ENCODE measurements at places on chromosomes 3 and 15.

GRCh38 chr3:124498891-124499290, 231.4 kb upstream of the UMPS start:
- DNase-seq: no peak

GRCh38 chr15:63487076-63487757, 17.2 kb upstream of the USP3 start:
- peak; percentile 89 for DNase-seq

DNA sequence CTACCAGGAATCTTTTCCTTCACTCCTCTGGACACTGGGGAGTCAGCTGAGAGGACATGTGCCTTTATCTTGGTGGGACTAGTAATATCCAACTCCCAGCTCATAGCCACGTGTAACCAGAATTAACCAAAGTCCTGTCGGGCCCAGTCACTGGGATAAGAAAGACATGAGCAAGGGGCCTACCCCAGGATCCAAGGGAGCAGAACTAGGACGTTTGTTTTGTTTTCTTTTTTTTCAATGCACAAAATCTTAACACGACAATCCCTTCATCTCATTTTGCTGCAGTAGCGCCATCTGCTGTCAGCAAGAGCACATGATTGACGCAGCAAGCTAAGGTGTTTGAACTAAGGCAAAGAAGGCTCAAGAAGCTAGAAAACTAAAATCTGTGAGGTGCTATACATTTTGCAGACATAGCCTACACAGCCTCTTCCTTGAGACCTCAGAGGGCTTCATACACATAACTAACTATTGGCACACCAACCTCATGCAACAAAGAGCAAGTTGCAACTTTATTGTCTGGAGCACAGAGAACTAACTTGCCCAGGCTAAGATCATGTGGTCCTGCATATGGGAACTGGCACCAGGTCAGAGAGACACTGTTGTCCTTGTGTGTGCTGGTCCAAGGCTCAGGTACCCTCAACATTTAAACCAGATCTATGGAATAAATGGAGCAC, 43.6 kb downstream of the RLBP1 start:
- peak; percentile 59 for DNase-seq

DNA sequence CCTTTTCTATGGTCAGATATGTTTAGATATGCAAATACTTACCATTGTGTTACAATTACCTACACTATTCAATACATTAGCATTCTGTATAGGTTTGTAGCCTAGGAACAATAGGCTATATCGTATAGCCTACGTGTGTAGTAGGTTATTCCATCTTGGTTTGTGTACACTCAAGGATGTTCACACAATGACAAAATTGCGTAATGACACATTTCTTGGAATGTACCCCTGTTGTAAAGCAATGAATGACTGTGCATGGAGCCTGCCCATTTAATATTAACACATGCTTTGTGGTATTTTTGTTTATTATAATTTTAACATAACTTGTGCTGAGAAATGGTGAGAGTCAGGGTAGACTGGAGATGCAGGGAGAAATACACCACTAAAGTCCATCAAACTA, 154.9 kb downstream of the LEKR1 start:
- DNase-seq: no peak

DNA sequence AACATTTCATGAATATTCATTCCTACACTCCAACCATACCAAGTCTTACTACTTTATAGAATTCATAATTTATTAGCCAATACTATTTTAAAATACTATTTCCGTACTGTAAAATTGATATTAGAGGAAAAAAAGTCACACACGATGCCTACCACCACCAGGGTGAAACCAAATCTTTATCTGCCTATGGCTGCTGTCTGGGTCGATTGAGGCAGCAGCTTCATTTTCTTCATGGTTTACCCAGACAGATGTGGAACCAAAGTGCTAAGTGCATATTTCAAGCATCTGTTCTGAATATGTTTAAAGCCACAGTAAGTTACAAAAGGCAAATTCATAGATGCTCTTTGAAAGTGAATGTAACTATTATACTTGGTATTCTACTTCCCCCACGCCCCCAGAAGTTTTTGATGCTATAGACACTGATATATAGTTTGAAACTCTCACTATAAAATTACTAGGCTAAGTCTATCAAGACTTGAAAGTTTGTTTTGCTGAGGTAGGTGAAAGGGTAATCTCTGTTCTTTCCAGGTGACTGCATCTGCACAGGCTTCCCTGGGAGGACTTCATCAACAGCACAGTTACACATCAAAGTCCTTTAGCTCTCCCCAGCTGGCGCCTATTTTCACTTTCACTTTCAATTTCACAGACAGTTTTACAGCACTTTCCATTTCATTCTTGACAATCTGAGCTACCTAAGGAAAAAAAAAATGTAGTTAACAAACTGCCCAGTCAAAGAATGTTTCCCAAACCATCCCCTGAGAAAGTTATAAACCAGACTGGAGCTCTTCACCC, 113.9 kb downstream of the POLQ start:
- DNase-seq: peak; percentile 34

- peak; percentile 13 for DNase-seq
Measured at GRCh38 chr3:133506215-133506901, 67.1 kb upstream of the CDV3 start.

DNA sequence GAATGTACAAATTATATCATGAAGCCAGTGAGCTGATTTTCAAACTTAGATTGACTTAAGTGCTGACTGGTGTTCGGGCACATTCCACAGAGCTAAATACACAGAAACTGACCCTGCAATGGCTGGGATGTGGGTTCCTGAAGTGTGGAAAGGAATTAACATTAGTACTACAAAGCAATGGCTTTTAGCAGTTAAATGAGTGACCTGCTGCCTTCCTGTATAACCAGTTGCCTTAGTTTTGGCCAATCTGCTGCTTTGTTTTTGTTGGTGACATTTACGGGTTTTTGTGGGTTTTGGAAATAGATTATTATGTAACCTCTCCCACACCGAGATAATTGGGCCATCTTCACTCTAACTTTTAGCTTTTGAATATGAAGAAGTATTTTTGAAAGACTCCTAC, 2.4 kb upstream of the SKIC8 start:
- DNase-seq: no peak

DNA sequence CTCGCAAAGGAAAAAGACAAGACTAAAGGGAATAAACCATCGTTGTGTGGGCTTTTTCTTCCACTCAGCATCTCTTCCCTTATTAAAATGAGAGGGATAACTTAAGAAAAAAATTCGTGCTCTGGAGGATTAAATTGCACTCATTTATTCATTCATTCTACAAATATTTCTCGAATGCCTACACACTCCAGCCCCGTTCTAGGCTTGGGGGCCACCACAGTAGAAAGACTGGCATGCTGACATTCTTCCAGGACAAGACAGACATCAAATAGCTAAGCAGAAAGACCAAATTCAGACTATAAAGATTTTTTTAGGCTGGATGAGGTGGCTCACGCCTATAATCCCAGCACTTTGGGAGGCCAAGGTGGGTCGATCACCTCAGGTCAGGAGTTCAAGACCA, 65.3 kb upstream of the IL12A start:
- DNase-seq: no peak

DNA sequence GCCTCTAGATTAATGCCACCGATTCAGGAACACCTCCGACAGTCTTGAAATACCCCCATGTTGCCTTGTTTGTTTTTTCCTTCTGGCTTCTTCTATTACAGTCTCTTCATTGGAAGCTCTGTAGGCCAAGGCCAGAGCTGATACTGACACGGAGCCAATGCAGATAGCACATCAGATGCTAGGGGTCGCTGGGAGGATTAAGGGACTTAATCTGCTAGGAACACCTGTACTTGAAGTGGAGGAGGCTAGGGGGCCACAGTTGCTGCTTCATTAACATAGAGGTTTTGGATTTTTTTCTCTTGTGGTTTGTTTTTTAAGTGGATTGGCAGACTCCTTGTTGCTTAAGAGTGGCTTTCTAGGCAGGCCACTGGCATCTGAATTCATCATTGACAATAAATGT, 49.6 kb downstream of the PARP14 start:
- no peak for DNase-seq

DNA sequence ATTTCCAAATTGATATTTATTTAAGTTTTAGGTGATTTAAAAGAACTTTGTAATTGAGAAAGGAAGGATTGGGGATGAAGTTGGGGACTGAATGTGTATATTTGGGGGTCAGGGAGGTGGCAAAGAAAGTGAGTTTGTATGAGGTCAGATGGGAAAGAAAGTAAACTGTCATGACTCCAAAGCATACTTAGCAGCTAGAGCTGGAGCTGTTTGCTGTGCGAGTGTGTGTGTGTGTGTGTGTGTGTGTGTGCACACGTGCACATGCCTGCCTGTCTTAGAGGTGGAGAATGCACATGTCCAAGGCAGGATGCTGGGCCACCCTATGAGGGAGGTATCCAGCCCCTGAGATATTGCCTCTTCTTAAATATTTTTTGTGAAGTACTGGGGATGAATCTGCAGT, 21.0 kb downstream of the BOC start:
- no peak for DNase-seq

- no peak for DNase-seq
Measured at GRCh38 chr3:23649448-23649847, 156.3 kb upstream of the UBE2E1 start.

GRCh38 chr3:167930453-167930852, 165.3 kb downstream of the GOLIM4 start:
- no peak for DNase-seq

DNA sequence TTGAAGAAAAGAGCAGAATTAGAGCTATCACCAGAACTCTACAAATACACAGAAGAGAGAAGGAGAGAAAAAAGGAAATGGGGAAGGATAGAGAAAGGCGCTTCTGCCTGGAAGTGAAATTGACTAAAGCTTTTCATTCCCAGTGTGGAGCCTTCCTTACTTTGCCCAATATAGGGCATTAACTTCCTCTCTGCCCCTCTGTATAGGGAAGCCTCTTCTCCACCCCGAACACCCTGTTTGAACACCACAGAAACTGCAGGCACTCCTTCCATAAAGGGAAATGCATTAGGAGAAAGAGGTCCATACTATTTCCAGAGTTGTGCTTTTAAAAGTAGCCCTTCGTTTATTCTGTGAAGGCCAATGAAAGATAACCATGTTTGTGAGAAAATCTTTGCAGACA, 248.5 kb downstream of the RAP2B start:
- no peak for DNase-seq

GRCh38 chr3:141105828-141106628, 54.9 kb downstream of the SPSB4 start:
- DNase-seq: peak; percentile 52

- no peak for DNase-seq
Measured at GRCh38 chr3:113132571-113132996, 78.8 kb upstream of the BOC start.

GRCh38 chr15:92533298-92533697, 122.3 kb downstream of the FAM174B start:
- DNase-seq: no peak

DNA sequence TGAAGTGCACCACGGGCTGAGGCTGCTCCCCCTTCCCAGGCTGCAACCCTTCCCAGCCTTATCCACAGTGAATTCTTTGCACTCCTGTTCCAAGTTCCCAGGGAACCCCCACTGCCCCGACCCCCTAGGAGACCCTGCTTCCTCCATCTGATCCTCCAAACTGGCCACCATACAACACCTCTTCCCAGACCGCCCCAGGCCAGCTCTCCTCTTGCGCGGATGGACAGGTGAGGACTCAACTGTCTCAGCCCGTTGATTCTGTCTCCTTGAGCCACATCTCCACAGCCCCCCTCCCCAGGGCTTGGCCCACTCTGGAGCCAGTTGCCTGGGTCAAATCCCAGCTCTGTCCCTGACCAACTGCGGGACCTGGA, 21.7 kb downstream of the GRIP2 start:
- no peak for DNase-seq

DNA sequence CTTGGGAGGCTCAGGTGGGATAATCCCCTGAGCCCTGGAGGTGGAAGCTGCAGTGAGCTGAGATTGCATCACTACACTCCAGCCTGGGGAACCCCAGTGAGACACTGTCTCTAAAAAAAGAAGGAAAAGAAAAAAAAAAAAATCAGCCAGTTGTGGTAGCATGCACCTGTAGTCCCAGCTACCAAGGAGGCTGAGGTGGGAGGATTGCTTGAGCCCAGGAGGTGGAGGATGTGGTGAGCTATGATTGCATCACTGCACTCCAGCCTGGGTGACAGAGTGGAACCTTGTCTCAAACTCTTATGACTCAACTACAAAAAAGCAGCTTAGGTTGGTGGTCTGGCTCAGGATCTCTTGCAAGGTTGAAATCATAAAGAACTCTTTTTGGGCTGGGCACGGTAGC, 19.3 kb upstream of the GPX1 start:
- DNase-seq: peak; percentile 79

DNA sequence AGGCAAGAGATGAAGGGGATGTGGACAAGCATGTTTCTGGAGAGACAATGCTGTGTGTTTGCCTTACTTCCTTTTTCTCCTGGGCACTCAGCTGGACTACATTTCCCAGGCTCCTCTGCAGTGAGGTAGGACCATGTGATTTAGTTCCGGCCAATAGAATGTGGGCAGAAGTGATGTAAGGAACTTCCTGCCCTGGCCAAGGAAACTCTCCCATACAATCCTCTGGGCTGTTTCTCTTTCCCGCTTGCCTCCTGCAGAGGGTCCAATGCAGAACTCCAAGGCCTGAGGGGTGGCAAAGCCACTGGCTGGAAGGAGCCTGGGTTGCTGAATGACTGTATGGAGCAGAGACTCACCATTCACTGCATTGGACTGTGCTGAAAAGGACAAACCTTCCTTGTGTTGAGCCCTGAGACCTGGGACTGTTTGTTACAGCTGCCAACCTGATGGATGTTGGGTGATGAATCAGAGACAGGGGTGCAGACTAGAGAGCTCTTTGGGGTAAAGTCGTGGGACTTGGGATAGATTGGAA, 82.7 kb upstream of the SLC6A6 start:
- peak; percentile 10 for DNase-seq

DNA sequence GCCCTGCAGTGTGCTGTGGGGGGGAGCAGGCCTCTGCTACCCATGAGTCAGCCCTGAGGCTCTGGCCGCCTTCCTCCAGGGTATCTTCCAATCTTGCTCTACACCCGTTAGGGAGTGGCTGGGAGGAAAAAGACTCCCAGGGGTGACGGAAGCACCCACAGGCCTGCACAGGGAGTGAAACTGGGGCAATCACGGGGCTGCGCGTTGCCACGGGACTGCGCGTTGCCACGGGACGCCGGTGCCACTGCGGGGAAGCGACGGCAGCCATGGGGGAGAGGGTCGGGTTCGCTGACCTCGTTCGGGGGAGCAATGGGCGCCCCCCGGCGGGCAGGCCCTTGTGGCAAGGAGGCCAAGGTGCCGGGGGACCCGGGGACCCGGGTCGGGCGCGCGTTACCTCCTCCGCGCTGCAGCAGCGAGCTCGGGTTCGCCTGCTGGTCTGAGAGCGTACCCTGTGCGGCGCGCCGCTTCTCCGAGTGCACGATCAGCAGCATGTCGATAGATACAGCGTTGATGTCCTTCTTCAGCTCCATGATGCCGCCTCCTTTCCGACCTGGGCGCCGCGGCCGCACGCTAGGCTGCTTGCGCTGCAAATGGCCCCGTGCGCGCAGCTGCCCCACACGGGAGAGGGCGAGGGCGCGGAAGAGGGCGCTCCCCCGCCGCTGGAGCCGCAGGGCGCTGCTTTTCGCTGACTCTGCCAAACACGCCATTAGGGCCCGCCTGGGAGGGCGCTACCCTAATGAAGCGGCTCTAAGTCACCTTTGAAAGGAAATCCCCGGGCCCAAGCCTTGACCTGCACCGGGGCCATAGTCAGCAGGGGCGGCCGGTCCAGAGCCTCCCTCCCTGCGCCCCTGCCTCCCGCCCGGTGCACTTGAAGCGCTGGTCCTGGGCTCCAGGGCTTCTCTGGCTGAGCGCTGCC, at the start of gene KY:
Gene KY (minus strand): TSS at position 592 of the 916 bp plus-strand sequence. CDS start 62 bp downstream, at position 530.
- DNase-seq: no peak

- DNase-seq: no peak
Measured at GRCh38 chr3:187821616-187822317, 76.5 kb upstream of the BCL6 start.
